ENCODE measurements at places on chromosomes 7 and 10.

DNA sequence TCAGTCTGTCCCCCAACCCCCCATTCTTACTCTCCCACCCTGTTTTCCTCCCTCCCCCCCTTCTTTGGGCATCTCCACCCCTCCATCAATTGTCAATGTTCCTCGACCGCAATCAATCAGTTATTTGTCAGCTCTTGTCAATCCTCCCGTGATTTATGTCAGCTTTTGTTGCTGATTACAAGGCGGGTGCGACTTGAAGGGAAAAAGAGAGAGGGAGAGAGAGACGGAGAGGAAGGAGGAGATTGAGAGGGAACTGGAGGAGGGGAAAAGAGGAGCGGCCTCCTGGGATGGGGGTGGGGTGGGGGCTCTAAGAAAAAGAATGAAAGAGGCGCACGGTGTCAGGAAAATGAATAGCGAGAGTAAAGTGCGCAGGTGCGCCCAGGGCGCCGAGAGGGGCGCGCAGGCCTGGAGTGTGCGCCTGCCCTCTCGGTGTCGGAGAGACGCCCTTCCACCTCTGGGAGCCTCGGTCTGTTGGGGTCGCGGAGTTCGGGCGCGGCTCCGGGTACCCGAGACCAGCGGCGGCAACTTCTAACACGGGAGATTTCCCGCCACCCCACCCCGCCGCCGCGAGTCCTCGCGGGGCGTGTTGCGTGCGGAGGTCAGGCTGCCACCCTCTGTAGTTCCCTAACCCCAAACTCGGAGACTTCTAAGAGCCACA is 1.1 kb upstream of the ZNF503 start:
- no peak for DNase-seq

DNA sequence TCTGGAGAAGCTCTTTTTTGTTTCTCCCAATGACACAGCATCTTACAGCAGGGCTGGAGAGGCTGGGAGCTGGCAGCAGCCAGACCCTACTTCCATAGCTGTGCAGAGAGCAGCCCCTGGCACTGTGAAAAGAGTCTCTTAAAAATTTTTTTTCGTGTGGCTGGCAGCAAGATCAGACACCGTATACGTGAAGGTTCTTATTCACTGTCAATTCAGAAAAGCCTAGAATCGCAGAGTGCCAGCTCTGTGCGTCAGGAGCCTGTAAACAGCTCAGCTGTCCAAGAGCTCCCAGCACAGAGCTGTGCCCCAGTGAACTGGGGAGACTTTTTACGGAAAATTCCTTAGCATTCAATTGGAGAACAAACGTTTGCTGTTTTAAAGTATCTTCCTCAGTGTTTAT is 6.5 kb downstream of the BAG3 start:
- DNase-seq = no peak

DNA sequence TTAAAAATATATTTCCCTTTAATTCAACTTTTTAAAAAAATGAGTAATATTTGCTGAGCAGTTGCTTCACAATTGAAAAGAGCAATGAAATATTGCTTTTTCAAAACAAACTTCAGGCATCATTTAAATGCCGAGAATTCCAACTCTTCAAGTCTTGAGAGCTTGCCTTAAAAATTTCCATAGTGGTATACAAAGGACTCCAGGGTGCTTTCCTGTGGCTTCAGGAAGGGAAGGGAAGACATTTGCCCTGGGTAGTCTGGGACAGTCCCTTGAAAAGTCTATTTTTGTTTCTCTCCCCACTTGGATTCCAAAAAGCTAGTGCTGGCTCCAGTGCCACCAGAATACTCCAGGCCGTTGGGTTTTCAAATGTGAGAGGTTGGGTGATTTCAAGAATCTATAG is 71.7 kb downstream of the HYCC1 start:
- DNase-seq = no peak

DNA sequence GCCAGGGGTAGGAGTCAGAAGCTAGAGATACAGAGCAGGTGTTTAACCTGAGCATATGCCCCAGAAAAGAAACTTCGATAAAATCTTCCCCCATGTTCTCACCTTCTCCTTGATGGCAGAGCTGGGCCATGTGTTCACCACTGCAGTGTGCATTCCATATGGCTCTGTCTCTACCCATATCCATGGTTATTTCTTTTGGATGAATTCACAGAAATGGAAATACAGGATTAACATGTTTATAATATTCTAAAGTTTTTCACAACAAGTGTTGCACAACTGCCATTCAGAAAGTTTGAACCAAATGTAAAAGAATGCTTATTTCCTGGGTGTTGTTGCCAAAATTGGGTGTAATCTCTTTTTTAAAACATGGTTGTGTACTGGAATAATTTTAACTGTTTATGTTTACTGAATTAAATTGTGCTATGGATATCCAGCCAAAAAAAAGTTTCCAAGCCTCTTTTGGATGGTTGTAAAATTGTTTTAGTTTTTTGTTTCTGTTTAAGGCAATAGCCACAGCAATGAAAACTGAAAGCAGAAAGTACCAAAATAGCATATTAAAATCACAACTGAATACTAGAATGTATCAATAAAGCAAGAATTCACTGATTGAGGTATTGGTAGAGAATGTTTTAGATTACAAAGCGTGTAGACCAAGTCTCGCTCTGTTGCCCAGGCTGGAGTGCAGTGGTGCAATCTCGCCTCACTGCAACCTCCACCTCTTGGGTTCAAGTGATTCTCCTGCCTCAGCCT is 19.9 kb upstream of the CCNY start:
- no peak for DNase-seq

DNA sequence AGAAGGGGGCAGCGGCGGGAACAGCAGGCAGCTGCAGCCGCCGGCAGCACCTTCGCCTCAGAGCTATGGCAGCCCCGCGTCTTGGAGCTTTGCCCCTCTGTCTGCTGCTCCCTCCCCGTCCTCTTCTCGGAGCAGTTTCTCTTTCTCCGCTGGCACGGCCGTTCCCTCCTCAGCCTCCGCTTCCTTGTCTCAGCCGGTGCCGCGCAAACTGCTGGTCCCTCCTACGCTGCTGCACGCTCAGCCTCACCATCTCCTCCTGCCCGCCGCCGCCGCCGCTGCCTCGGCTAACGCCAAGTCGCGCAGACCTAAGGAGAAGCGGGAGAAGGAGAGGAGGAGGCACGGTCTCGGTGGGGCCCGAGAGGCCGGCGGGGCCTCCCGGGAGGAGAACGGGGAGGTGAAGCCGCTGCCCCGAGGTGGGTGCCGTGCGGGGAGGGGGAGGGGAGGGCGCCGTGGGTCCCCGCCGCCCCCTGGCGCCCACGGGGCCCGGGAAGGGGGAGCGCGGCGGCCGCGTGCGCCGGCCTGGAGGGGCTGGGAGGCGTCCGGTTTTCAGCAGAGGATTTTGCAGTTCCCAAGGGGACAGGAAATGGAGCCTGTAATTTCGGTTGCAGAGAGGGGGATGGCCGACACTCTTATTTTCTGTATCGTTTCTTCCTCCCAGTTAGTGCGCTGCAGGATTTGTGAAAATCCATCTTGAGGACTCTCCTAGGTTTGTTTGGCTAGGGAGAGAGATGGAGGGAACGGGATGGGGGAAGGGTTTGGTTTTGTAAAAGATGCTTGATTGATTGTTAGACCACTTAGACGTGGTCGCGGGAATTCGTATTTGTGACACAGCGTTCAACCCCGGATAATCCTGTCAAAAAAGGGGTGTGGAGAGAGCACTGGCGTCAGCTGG is 630 bp downstream of the RSBN1L start:
- DNase-seq = peak; percentile 46

- no peak for DNase-seq
Observed at GRCh38 chr10:74888962-74889661, 62.7 kb downstream of the KAT6B start.

All from T-helper 9 cell (primary cell).